ENCODE measurements at places on chromosomes 12 and 14. TPM values are rescaled to one million over a fixed set of nuclear protein-coding genes. Genes with fewer than 3 reads are reported as not detected.

- DNase-seq = no peak
Measured at GRCh38 chr12:52413202-52413601, 7.1 kb upstream of the KRT82 start.

- peak; percentile 54 for DNase-seq
Measured at GRCh38 chr12:64080319-64081007, 141.6 kb downstream of the KICS2 start.

DNA sequence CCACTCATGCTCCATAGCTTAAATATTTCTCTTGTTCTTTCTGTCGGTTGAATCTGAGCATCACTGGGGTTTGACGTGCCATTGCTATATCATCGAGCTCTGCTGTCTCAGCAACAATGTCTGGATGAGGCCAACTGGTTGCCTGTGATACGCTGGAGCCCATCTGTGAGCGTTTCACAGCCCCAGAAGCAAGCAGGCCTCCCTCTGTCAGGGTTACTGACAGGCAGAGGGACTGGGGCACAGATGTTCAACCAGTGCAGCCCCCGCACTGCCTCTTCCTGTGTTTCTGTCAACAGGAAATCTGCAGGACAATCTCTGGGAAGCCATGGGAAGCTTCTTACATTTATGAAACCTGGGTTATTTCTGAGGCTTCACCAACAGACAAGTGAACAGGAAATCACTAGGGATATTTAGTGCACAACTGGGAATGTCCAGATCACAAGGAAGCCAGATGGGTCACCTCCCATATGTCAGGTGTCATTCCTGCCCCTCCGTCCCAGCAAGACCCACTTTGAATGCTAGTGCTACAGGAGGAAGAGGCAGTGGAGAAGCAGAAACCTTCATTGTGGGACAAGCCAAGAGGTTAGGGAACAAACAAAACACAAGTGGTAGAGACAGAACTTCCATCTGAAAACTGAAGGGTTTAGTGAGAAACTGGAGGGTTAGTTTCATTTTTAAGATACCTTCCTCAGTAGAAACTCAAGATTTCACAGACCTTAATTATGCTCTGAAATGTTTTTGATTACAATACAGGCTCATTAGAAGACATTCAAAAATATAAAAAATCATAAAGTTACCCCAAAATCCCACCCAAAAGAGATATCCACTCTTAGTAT is 24.1 kb downstream of the DMAC2L start:
- peak; percentile 62 for DNase-seq

DNA sequence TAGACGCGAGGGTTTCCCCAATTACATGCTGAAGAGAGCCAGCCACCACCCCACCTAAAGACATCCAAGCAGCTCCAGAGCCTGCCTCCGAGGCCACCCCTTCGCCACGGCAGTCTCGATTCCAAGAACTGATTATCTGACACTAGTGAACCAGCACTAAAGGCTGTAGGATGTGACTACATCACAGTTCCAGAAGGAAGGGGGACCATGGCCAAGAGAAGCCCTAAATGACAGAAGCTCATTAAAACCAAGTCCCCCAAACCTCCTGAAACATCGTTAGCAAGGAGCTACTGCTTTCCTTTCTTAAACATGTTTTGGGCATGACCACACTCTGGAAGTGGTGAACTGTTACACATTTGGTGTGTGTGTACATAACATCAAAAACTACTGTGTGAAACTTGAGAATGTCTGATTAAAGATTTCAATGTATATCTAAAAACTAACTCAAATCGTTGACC is 88.2 kb downstream of the DUSP16 start:
- DNase-seq = no peak

Gene DDX23
- total RNA-seq = 87.7 TPM

- no peak for DNase-seq
Measured at GRCh38 chr12:62716866-62717525, 218.0 kb downstream of the PPM1H start.

Gene SERPINA1
- 2.5 TPM for total RNA-seq

GRCh38 chr12:15924956-15925355 is 13.8 kb downstream of the DERA start:
- DNase-seq = no peak

Gene OR6C2
- total RNA-seq = not detected

DNA sequence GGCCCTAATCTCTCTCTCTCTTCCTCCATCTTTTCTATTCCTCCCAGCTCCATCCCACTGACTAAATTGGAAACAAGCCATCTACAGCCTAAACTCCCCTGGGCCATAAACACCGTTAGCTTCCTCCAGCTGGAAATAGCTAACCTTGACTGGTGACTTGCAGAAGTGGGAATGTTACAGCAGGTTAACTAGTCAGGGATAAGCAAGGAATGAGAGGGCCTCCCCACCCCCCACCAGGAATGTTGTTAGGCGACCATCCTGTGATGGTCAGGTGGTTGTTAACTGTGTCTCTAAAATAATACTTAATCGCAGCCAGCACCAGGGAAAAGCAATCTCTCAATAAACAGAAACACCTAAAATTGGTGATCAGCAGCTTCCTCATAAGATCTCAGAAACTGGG is 40.8 kb downstream of the MIS18BP1 start:
- no peak for DNase-seq

Data from tongue (tissue), 3 donors.